Chondrocyte (in vitro differentiated cells): ENCODE measurements at places on chromosomes 2 and 18.

DNA sequence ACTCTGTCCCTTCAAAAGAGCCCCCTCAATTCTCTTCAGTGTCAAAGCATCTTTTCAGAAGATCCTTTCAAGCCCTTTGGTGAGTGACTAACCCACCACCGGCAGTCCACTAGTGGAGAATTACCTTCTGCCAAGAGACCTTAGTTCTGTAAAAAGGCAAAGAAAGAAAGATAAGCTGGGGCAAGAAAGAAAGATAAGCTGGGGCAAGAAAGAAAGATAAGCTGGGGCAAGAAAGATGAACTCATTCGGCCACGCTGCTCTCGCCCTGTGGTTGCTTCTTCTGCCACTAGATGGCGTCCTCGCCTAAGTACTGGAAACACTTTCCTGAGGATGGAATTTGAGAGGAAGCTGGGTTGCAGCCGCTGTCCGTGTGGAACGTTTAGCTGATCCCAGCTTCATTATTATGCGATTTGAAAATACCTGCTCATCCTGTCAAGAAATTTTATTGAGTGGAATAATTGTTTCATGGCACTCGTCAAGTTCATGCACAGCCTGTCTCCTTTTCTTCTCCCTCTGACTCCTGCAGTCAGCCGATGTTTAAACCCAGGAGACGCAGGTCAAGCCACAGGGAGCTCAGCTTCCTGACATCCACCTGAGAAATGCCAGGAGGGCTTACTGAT is 17.3 kb upstream of the ANXA4 start:
- DNase-seq: no peak

GRCh38 chr2:122203523-122203922 is 448.1 kb downstream of the TSN start:
- no peak for DNase-seq

- DNase-seq: no peak
Measured at GRCh38 chr2:2083113-2083758, 247.8 kb downstream of the MYT1L start.

DNA sequence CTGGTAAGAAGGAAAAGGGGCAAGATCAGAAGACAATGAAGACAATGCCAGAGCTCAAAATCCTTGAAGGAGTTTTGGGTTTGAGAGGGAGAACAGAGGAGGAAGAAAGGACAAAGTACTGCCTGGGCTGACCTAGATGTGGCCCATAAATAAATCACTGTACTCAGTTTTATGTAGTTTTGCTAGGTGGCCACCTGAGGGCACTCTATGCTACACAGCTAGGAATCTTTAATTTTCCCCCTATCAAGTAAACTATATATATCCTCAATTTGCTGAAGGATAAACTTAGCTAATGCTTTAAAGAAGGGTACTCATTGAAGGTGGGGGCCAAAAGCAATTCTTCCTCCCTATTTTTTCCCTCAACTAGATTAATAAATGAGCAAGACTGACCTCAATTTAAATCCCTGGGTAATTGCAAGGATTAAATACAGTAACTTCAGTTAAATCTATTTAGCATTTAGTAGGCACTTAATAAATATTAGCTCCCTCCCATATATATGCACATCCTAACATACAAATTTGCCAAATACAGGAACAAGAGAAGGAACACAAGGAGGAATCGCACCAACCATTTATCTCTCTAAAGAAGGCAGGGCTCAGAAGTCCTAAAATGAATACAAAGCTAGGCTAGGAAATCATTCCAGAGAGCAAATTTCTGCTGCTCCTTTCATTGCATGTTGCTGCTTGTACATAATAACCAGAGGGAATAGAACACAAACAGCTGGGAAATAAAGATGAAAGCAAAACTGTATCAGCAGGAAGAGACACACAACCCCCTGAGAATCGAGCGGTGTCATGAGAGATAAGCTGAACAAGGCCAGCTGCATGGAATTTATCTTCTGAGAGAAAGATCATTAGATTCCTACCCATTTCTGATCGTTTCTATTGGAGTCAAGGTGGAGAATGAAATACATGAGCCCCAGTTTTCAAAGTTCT is 540.1 kb downstream of the NRXN1 start:
- DNase-seq: no peak

DNA sequence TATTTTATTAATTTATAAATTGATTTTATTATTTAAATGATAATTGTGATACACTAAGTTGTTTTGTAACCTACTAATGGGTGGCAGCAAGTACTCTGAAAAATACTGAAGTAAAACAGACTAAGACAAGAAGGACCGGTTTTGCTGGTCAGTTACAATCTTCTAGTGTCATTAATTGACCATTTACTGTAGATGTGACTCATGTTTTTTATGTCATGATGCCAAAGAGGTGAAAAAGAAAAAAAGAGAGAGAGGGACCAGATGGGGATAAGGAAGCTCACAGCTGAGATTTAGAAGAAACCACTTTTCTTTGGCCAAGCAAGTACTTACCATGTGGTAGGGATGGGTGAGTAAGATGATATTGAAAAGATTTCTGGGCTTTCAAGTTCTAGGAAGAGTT is 955.8 kb upstream of the LRRTM1 start:
- no peak for DNase-seq

GRCh38 chr2:15745350-15745749 is 153.7 kb downstream of the DDX1 start:
- no peak for DNase-seq

DNA sequence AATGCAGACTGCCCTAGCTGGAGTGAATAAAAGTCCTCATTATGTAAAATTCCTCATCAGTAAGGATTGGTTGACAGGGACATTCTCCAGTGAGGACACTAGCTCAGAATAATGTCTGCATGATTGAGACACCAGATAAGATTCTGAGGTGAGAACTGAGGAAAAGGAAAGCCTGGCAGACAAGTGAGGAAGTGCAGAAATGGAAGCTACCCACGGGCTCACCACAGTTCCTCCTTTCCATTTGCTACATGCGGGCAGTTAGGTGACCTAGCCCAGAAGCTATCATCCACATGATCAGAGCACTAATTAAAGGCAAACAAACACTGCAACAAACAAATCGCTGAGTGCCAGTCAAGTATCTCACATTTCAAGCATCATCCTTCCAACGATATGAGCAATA is 27.7 kb downstream of the NETO1 start:
- DNase-seq: no peak
